ENCODE measurements at places on chromosomes 13 and 19.

DNA sequence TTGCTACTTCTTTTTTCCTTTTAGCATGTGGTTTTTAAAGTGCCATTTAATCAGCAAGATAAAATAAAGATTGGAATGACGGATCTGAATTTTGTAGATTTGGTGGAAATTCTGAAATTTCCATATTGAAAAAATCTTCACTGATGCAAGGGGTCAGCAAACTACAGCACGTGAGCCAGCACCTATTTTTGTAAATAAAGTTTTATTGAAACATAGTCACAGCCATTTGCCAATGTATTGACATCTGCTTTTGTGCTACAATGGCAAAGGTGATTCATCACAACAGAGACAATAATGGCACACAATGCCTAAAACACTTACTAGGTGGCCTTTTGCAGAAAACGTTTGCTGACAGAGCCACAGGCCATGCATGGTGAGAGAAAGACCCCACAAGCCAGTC, 226.4 kb downstream of the ABCC4 start:
- no peak for DNase-seq

GRCh38 chr19:7139095-7139494, 69.6 kb downstream of the ZNF557 start:
- DNase-seq, result no peak

- no peak for DNase-seq
These were observed 37.0 kb upstream of the PCDH9 start for GRCh38 chr13:67267136-67267535.

DNA sequence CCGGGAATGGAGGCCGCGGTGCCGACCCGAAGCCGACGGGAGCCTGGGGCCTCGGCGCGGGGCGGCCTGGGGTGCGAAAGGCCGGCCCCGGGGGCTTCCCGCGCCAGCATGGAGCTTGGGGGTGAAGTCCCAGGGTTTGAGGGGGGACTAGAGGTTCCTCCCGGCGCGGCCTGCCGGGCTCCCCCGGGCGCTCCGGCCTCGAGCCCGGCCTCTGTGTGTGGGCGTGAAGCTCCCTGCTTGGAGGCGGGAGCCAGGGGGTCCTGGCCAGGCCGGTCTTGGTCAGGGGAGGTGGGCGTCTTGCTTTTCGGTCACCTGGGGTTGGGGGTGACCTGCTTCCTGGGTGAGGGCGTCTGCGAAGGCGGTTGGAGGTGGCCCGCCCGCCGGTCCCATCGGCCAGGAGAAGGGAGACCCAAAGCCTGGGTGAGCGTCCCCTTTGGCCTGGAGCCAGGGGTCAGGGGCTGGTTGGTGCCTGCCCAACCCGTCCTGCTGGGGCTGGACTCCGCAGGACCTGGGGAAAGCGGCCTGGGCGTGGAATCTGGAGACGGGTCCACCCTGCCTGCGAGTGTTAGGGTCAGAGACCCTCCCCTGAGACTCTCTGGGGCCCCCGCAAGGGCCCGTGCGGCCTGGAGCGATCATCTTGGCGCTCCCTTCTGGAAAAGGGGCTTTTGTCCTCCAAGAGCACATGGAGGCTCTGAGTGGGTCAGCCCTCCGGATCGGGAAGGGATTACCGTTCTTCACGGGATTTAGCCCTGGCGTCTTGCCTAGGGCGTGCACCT, 535 bp downstream of the BSG start:
- no peak for DNase-seq

GRCh38 chr19:10898633-10899032, 27.3 kb downstream of the CARM1 start:
- DNase-seq, result no peak

DNA sequence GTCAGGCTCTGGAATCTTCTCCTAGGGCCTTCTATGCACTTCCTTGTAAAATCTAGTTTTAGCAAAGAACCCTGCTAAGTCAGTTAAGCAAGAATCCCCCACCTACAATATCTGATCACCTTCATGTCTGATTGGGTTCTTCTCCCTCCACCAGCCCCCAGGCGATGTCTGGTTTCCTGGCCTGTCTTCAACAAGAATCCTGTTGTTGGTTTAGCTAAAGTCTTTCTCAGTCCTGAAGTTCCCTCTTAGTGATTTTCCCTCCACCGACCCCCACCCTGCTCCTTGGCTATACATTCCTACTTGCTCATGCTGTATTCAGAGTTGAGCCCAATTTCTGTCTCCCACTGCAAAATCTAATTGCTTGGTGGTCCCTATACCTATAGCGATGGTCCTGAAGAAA, 35.2 kb upstream of the SLC46A3 start:
- no peak for DNase-seq

DNA sequence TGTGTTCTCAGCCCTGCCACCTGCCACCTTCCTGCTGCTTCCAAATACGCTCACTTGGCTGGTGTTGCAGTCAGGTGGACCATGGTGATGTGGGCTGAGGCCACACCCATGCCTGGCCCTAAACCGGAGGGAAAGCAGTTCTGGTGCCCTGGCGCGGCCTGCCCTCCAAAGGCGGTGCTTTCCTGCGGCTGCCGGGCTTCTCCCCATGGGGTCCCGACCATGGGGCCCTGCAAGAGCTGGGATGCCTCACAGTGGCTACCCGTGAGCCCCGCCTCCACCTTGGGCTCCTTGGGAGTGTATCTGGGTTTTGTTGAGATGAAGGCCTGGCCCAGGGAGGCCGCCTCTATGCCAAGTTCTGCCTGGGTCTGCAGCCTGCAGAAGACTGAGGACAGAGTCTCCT, 73.7 kb downstream of the ERICH6B start:
- DNase-seq, result no peak

- no peak for DNase-seq
These were observed 95.3 kb downstream of the UFM1 start for GRCh38 chr13:38444904-38445303.

DNA sequence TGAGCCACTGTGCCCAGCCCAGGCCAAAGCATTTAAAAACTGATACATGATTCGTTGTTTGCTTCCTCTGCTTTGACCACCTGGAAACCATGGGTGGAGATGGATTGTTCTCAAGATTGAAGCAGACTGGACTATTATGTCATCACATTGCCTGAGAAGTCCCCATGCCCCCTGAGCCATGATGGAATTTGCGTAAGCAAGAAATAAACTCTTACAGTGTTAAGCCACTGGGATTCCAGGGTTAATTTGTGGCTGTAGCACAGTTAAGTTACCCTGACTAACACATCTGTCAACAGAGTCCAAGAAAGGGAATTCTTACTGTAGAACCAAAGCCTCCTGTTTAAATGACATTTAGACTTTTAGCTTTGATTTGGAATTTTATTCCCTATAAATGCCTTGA, 19.4 kb upstream of the DHRS12 start:
- no peak for DNase-seq

- no peak for DNase-seq
These were observed 63.5 kb downstream of the MYO9B start for GRCh38 chr19:17138937-17139598.

GRCh38 chr13:99908140-99908803, 63.3 kb downstream of the ZIC5 start:
- DNase-seq, result no peak

GRCh38 chr19:2648528-2648937, 54.0 kb downstream of the GNG7 start:
- peak; percentile 69 for DNase-seq

DNA sequence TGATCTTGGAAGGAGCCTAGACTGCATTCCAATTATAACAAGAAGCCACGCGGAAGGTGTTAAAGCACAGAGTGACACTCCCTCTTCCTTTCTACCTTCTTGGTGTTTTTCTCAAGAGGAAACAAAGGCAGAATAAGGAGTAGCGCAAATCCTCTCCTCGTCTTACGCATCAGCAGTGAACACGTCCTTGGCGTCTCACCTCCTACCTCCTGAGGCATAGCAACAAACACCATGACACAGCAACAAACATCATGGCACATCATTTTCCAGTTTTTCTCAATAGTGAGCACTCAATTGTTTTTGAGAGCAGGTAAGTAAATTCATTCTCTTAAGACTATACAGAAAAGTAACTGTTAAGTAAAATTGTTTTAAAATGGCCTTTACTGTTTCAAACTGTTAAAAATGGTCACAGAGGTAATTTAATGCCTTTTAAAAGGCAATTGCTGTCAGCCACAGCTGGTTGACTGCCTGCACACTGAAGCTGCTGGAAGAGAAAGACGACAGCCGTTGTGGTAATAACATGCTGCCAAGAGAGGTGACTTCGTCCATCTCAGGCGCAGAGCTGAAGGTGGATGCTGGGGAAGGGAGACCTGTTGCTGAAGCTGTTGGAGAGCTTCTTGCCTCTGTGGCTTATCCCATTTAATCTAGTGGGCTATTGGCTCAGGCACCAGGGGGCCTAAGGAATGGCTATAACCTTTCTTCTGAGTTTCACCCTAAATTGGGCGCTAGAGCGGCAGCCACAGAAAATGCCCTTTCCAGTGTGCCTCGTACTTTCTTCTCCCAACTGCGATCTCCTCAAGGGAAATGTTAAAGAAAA, 703.7 kb downstream of the UQCRFS1 start:
- DNase-seq, result no peak

- no peak for DNase-seq
These were observed 268.5 kb downstream of the MYO16 start for GRCh38 chr13:108897955-108898354.

DNA sequence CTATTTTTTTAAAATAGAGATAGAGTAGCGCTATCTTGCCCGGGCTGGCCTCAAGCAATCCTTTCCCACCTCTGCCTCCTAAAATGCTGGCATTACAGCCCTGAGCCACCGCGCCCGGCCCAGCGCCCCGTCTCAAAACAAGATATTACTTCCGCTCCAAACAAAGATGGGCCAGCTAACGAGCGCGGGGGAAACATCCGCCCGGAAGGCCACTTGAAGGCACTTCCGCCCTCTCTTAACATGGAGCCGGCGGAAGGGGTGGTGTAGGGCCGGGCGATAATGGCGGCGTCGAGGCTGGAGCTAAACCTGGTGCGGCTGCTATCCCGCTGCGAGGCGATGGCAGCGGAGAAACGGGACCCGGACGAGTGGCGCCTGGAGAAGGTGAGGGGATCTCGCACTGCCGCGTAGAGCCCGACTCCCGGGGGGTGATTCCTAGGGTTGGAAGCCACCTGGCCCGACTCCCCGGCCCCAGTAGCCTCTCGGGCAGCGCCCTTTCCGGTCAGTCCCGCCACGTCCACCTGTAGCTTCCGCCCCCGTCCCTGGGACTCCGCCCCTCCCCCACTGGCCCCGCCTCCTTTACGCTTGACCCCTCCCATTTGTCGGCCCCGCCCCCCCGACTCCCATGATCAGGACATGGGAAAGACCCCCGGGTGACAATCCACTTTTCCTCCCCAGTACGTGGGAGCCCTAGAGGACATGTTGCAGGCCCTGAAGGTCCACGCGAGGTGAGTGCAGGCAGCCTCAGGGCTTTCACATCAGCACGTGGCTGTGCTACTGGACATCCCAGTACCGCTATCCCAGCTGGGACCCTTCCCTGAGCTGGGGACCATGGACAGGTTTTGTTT, at the start of gene USE1:
USE1 (plus strand) TSS at position 231 of the 845 bp plus-strand sequence; CDS start at position 280, 49 bp downstream.
- peak; percentile 88 for DNase-seq

DNA sequence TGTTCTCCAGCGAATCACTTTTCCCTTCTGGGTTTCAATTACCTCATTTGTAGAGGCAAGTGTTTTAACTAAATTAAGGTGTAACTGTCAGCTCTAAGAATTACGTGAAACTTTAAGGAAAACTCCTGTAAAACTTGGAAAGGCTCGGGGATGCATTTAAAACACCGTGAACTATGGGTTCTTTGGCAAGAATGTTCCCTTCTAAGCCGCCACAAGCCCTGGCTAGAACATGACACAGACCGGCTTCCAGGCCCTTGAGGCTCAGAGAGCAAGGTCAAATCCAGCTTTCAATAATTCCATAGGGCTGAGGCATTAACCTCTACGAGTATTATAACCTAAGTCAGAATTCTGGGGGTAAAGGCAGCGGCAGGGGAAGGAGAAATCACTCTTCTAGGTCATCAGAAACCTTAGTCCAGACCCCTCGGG, 685 bp downstream of the VWA8 start:
- no peak for DNase-seq

DNA sequence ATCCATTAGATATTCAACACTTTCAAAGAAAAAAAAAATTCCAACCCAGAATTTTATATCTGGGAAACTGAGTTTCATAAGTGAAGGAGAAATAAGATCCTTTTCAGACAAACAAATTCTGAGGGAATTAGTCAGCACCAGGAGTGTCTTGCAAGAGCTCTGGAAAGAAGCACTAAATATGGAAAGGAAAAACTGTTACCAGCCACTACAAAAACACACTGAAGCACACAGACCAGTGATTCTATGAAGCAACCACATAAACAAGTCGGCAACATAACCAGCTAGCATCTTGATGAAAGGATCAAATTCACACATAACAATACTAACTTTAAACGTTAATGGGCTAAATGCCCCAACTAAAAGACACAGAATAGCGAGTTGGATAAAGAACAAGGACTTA, 368.4 kb upstream of the MIR17HG start:
- no peak for DNase-seq

- no peak for DNase-seq
These were observed 4.0 kb downstream of the IZUMO4 start for GRCh38 chr19:2100719-2101061.

DNA sequence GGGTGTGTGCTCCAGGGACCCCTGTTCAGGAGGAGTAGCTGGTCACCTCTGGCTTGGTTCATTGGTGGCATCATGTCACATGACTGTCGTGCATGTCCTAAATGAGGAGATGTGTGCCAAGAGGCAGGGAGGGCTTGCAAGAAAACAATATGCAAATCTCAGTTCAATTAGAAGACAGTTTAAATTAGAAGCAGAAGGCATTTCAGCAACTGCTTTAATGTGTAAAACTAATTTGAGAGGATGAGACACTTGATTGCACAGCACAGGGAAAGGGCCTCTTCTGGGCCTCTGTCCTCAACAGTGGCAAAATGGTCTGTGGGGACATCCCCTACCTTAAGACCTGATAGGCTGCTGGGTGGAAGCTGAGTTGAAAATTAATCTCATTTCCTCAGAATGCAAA, 54.6 kb downstream of the SPATA13 start:
- no peak for DNase-seq

- DNase-seq, result no peak
These were observed 52.8 kb downstream of the THSD1 start for GRCh38 chr13:52353193-52353592.

DNA sequence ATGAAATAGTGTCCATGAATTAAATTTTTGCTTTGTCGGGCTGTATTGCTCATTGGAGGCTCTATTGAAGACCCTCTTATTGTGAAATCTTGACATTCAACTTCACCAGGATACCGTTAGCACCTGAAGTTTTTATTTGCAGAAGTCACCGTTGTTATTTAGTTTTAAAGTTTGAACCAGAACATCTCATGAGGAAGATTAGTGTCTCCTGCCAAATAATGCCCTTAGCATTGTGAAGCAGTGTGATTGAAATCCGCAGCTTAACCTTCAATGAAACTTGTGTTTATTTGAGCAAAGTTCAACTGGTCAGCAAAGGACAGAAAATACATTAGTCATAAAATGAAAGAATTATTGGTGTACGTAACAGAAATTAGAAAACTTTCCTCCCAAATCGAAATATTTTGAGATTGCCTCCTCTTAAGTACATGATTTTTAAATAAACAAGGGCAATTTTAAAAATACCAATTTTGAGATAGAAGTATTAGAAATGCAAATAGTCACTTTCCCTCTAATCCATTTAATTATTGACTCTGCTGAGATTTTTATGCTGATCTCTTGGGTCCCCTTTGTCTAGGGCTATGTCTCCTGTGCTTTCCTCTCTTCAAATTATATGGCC, 84.4 kb downstream of the WDFY2 start:
- no peak for DNase-seq

- no peak for DNase-seq
These were observed 14.3 kb upstream of the ILF3 start for GRCh38 chr19:10639836-10640235.

Data from caudate nucleus (tissue), 63 donors.